Urinary bladder (tissue), 4 donors: ENCODE measurements at places on chromosomes 1 and 21. TPM values are rescaled to one million over a fixed set of nuclear protein-coding genes. Genes with fewer than 3 reads are reported as not detected.

The SLAMF7 gene
- total RNA-seq: 1.6 TPM

The FALEC gene
- not detected for total RNA-seq

The PPIAL4G gene
- 0.05 TPM for total RNA-seq

The UMODL1 gene
- not detected for total RNA-seq

The GJB5 gene
- 2.7 TPM for total RNA-seq

The CRP gene
- total RNA-seq: not detected

The C1orf116 gene
- total RNA-seq: 6.2 TPM

The TMEM234 gene
- 16.1 TPM for total RNA-seq

The RGSL1 gene
- not detected for total RNA-seq

The WDR3 gene
- total RNA-seq: 11.7 TPM

The TPRG1L gene
- 22.9 TPM for total RNA-seq

The KRTAP19-4 gene
- not detected for total RNA-seq

The GPR61 gene
- total RNA-seq: 0.11 TPM

The SPRR2E gene
- not detected for total RNA-seq

The CIART gene
- total RNA-seq: 2.4 TPM

The DNALI1 gene
- total RNA-seq: 2.0 TPM

The DCST1 gene
- total RNA-seq: not detected

The HSPB7 gene
- total RNA-seq: 13.0 TPM

The BARHL2 gene
- total RNA-seq: not detected

The LORICRIN gene
- total RNA-seq: not detected

The PLEKHG5 gene
- 9.9 TPM for total RNA-seq

The PDZK1IP1 gene
- total RNA-seq: not detected

The RIMKLA gene
- total RNA-seq: 0.69 TPM

The FABP3 gene
- total RNA-seq: 42.1 TPM
